ENCODE measurements at places on chromosomes 4 and X. TPM values are rescaled to one million over a fixed set of nuclear protein-coding genes. Genes with fewer than 3 reads are reported as not detected.

The NBDY gene
- 13.8 TPM for total RNA-seq

The FOXO4 gene
- total RNA-seq = 22.8 TPM

The TMPRSS11A gene
- 26.0 TPM for total RNA-seq

The PAGE2B gene
- not detected for total RNA-seq

The TEC gene
- 9.3 TPM for total RNA-seq

The ELF4 gene
- total RNA-seq = 14.7 TPM

The CHRDL1 gene
- 36.8 TPM for total RNA-seq

The FAM236B gene
- total RNA-seq = not detected

The TCEAL7 gene
- total RNA-seq = 15.7 TPM

The CXCL13 gene
- total RNA-seq = not detected

The AFM gene
- not detected for total RNA-seq

The RTL3 gene
- total RNA-seq = not detected

The PROM1 gene
- total RNA-seq = not detected

The GAGE12E gene
- not detected for total RNA-seq

The FGA gene
- total RNA-seq = not detected

The FGF5 gene
- total RNA-seq = not detected

The TMEM255A gene
- 10.8 TPM for total RNA-seq

The ZAR1 gene
- total RNA-seq = 2.5 TPM

The AR gene
- 35.1 TPM for total RNA-seq

The ABLIM2 gene
- total RNA-seq = 15.5 TPM

The NAP1L5 gene
- total RNA-seq = 9.1 TPM

The SHROOM3 gene
- 6.9 TPM for total RNA-seq

The ARAP2 gene
- total RNA-seq = 52.8 TPM

The TSPAN7 gene
- 38.5 TPM for total RNA-seq

The AKAP4 gene
- not detected for total RNA-seq

The USP17L29 gene
- total RNA-seq = not detected

The LRCH2 gene
- 10.1 TPM for total RNA-seq

The EGF gene
- total RNA-seq = 0.74 TPM

The GLRB gene
- total RNA-seq = 2.9 TPM

The H2BW2 gene
- not detected for total RNA-seq

The FIP1L1 gene
- 31.7 TPM for total RNA-seq

The ARHGAP24 gene
- 40.0 TPM for total RNA-seq

The ITIH6 gene
- total RNA-seq = not detected

The FAM241A gene
- total RNA-seq = 3.4 TPM

The DCX gene
- total RNA-seq = not detected

The CXCL8 gene
- 0.49 TPM for total RNA-seq

The RUFY3 gene
- total RNA-seq = 71.2 TPM

The FGF2 gene
- 12.0 TPM for total RNA-seq

The SMARCA1 gene
- total RNA-seq = 26.8 TPM

The SMIM14 gene
- 23.8 TPM for total RNA-seq

The CCNQ gene
- 31.2 TPM for total RNA-seq

The SMIM31 gene
- total RNA-seq = not detected

The GAGE12H gene
- not detected for total RNA-seq

The GABRG1 gene
- total RNA-seq = not detected

The USP27X gene
- 2.9 TPM for total RNA-seq

The OPHN1 gene
- total RNA-seq = 11.5 TPM

The GPR82 gene
- not detected for total RNA-seq

The SMR3B gene
- total RNA-seq = not detected
